PC-9 (cell line): ENCODE measurements at places on chromosomes 3 and 15. TPM values are rescaled to one million over a fixed set of nuclear protein-coding genes. Genes with fewer than 3 reads are reported as not detected.

DNA sequence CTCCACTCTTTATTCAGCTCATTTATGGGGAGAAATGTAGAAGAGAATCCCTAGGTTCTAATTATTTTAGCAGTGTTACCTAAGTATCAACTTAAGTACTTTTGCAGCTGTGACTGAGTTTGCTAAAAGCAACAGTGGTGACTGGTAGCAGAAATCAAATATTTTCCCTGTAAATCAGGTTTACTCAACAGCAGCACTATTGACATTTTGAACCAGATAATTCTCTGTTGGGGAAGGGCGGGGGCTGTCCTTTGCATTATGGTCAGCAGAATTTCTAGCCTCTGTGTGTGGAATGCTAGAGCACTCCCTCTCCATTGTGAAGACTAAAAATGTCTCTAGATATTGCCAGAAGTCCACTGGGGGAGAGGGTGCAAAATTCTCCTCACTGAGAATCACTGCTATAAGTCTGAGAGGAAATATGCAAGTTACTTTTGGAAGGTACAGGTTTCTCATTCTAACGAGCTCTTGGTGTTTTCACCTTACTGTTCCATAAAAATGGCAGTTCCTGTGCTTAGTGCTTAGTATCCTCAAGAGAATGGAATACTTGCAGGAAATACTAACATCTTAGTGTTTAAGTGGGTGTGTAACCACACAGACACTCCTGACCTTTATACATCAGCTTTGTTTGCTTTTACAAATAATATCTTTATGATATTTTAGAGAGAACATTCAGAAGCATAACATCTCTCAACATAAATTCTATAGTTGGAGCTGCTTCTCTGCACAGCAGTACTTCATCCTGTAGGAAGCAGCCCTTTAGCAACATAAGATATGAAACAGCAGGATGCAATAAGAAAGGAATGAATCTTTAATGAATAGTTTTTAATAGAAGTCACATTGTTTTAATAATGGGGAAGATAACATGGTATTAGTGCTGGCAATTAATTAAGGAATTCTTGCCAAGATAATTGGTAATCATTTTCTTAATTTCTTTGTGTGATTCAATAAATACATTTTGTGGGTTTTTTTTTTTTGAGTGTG is 246.5 kb upstream of the GOLIM4 start:
- peak; percentile 10 for DNase-seq

GRCh38 chr3:64686446-64686908 is 1.3 kb downstream of the ADAMTS9 start:
- DNase-seq, result peak; percentile 37

- no peak for DNase-seq
Measured at GRCh38 chr15:39230908-39231285, 350.0 kb upstream of the THBS1 start.

DNA sequence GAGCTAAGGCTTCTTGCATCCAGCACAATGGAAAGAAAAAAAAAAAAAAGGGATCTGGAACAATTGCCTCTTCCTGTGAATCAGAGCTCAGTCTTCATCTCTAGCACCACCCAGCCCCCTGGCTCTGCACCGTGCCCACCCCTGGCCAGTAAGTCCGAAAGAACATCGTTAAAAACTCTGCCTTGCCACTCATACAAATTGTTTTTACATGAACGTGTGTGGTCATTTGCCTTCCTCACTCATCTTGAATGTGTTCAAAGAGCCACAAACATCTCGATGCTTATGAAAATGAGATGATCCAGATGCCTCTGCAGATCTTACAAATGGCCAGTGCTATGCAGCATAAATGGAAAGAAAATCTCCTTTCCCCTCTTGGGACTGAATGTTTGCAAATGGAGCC is 400.0 kb upstream of the PPP2R3A start:
- DNase-seq, result no peak

DNA sequence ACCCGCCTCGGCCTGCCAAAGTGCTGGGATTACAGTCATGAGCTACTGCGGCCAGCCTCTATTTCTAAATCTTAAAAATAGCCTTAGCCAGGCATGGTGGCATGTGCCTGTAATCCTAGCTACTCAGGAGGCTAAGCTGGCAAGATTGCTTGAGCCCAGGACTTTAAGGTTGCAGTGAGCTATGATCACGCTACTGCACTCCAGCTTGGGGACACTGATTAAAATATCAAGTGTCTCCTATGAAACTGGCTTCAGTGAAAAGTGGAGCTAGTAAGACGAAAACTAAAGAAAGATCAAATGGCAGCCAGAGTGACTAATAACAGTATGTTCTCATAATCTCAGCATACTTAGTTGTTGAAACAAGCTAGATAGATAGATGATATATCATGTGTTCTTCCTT is 112.5 kb downstream of the STT3B start:
- no peak for DNase-seq

DNA sequence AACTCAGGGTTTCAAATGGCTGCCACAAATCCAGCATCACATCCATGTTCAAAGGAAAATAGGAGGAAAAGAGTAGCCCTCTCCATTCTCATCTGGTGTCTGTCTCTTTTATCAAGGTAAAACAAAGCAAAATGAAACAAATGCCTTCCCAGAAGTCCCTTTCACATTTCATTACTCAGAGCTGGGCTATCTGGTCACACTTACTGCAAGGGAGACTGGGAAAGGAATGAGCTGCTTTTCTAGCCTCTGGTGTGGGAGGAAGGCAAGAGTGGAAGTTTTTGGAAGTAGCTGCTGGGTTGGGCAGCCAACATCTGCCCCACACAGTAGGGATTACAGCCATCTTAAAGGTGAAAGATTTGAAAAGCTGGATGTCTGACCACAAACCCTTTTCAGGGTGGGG is 51.8 kb downstream of the KLF15 start:
- no peak for DNase-seq

GRCh38 chr3:171346582-171347300 is 113.5 kb downstream of the TNIK start:
- no peak for DNase-seq

Gene TEX55
- not detected in 2 replicates for total RNA-seq

Gene EXD1
- total RNA-seq, result 0.70 TPM in 1 of 2 replicates, not detected in the other
